ENCODE measurements at places on chromosomes 5 and 9.

- DNase-seq, result no peak
These were observed 142.3 kb downstream of the BNC2 start for GRCh38 chr9:16728137-16728508.

GRCh38 chr9:135997090-135998015 lies 36.2 kb upstream of the UBAC1 start:
- no peak for DNase-seq

- DNase-seq, result peak; percentile 18
These were observed 501.5 kb downstream of the DMAC1 start for GRCh38 chr9:7298123-7298522.

DNA sequence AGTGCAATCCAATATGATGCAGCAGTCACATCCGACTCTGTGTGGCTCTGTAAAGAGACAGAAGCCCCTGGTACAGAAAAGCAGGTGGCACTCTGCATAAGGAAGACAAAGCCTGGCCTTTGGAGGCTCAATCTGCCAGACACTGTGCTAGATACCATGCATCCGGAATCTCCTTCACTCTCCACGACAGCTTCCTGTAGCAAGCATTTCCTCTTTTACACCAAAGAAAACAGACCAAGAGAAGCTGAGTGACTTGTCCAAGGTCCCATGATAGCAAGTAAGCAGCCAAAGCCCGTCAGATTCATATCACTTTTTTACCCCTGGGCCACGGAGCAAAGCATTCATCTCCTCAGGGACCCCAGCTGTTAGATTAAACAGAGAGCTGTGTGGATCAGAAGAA lies 64.2 kb upstream of the SMIM23 start:
- DNase-seq, result peak; percentile 62

GRCh38 chr9:82608487-82608886 lies 454.5 kb downstream of the RASEF start:
- DNase-seq, result no peak

DNA sequence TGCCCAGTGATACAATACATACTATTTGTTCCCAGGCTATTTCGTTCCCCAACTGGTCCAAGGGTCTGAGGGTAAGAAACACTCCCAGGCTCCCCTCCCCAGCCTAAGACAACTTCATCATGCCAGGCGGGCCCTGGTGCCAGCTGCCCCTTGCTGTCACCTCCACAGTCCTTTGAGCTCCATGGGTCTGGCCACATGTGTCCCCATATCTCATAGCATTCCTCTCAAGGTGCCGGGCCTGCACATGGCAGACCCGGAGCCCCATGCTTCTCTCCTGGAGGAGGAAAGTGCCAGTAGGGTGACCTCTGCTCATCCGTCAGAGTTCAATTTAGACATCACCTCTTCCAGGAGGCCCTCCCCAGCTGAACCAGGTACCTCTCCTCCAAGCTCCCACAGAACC lies 120.5 kb downstream of the C5orf15 start:
- no peak for DNase-seq

GRCh38 chr9:7237473-7238246 lies 479.9 kb downstream of the KDM4C start:
- no peak for DNase-seq

DNA sequence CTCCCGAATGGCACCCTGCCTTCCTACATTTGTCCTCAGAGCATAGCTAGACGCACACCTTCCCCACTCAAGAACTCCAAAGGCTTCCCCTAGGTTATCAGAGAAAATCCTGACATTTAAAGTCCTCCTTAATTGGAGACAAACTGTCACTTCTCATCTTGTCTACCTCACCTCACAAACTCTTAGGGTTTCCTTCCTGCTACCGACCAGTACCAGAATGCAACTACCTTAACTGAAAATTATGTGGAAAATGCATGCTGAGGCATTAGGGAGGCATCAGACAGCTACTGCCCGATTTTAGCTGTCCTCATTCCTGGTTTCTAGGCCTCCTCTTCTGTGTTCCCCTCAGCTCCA lies 17.9 kb upstream of the TNIP1 start:
- DNase-seq, result no peak

DNA sequence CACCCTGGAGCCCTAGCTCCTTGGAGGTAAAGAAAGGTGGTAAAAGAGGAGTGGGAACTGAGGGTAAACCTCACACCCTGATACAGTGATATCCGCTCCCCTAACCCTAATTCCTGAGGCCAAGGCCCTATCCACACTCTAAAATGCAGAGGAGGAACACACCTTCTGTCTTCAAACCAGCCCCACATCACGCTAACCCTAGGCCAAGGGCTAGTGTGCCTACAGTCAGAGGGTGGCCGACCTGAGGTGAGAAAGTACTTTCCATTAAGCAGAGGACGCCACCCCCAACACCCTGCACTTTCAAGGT lies 590 bp downstream of the HDAC3 start:
- no peak for DNase-seq

DNA sequence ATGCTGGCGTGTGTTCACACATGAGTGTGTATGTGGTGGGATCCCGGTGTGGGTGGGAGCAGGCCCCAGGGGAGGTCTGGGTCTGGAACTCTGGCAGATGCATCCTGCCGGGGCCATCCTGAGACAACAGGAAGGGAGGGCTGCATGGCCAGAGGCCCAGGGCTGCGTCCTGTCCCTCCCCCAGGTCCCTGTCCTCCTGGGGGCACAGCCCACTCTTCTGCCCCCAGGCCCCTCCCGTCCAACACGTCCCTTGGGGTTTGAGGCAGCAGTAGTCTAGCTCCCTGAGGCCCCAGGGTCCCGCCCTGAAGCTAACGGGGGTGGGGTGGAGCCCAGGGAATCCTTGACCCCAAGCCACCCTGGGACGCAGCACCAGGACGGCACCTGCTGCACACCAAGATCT lies 16.6 kb downstream of the FLT4 start:
- DNase-seq, result no peak

- no peak for DNase-seq
These were observed 213.4 kb downstream of the TRIM32 start for GRCh38 chr9:116900543-116900942.

GRCh38 chr9:131597246-131597645 lies 51.9 kb downstream of the PRRT1B start:
- DNase-seq, result no peak

DNA sequence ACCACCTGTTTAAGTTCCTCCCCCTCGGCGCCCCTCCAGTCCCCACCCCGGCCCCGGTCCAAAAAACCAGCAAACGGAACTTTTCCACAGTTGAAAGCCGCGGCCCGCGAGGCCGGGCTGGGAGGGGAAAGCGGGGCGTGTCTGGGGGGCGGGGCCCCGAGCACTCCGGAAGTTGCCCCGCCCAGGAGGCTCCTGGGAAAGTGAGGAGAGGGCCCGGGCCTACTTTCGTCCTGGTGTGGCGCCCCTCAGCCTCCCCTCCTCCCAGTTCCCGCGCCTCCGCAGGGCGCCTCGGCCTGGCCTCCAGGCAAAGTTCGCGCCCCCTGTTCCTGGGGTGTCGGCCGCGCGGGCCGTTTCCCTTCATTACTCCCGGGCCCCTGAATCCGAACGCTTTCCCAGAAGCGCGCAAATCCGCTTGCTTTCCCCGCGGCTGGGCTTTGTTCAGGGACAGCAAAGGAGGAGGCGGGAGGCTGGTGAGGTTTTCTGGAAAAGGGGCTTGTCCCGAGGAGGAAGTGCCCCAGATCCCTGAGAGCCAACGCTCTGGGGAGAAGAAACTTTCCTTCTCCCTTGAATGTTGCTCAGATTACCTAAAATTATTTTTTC lies 4.5 kb upstream of the DMRT3 start:
- peak; percentile 33 for DNase-seq

DNA sequence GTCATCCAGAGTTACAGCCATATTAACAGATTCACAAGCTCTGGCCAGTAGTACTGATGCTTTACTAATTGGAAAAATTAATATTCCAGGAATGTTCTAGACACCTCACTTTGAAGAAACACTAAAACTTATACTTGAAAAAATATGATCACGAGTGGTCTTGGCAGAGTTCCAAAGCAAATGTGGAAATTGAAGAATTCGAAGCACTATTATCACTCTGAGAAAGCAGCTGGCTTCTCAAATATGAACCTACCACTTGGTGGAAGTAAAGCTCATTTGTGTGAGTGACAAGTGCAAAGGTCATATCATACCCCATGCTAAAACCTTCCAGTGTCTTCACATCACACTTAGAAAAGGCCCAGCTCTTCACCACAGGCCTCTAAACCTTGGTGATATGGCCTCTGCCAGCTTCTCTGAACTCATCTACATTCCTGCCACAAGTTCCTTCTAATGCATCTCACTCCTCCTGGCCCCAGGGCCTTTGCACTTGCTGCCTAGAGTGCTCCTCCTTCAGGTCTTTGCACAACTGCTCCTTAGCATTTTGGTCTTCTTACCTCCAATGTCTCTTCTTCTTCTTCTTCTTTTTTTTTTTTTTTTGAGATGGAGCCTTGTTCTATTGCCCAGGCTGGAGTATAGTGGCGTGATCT lies 175.7 kb upstream of the SMIM23 start:
- DNase-seq, result no peak

DNA sequence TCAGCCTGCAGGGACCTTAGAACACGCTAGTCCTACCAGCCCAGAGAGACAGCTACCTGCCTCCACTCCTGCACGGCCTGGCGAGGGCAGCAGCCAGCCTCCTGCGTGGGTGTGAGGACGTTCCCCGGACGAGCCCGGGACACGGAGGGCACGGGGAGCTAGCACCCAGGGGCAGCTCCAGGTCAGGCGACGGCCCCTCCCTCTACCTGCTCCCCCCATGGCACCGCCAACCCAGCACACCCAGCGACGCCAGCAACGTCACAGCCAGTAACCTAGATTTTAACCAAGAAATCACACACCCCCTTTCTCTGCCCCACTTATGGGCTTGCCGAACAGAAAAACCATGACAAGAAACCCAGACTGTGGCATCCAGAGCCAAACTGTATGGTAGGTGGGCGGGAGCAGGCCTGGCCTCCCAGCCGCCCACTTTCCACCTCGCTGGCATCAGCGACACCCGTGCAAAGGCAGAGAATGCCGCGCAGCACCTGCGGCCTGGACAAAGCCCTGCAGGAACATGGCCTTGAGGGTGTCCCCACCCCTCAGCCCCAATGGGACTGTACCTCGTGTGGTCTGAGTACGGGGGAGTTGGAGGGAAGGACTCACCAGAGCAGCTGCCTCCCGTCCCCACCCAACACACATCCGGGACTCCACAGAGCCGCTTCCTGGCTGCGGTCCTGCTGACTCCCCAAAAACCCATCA lies 47.9 kb downstream of the NACC2 start:
- no peak for DNase-seq

DNA sequence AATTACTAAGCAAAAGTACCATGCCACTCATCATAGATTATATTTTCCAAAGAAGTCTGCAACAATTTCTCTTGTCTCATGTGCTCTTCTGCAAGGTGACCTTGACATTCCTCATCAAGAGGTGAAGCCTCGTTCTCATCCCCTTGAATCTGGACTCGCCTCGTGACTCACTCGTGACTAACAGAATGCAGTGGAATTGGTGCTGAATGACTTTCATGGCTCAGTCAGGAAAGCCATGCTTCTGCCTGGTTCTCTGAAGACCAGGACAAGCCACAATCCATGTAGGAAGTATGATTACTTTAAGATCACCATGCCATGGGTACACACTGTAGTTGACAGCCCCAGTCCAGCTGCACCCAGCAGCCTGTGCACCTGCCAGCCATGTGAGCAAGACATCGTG lies 335.8 kb downstream of the GADD45G start:
- DNase-seq, result no peak

All from suppressor macrophage treated with lipopolysaccharide for 1 hour (primary cell).